IMR-90 (cell line): ENCODE measurements at places on chromosomes 6 and 20. TPM values are rescaled to one million over a fixed set of nuclear protein-coding genes. Genes with fewer than 3 reads are reported as not detected.

DNA sequence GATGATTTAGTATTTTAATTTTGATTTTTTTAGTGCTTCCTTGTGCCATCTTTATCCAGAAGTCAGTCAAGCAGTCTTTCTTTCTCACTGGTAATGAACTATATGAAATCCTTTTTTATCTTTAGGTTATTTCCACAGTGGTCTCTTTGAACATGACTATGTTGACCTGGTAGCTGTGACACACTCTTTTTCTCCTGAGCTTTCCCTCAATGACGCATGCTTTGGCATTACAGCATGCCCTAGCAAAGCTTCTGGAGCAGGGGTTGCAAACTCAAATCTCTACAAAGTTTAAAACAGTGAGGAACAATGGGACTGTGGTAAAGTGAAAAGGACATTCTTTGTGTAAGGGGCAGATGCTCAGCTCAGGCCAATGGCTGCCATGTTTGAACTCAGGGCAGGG lies 4.5 kb upstream of the PLAGL1 start:
- peak; percentile 60 for DNase-seq

DNA sequence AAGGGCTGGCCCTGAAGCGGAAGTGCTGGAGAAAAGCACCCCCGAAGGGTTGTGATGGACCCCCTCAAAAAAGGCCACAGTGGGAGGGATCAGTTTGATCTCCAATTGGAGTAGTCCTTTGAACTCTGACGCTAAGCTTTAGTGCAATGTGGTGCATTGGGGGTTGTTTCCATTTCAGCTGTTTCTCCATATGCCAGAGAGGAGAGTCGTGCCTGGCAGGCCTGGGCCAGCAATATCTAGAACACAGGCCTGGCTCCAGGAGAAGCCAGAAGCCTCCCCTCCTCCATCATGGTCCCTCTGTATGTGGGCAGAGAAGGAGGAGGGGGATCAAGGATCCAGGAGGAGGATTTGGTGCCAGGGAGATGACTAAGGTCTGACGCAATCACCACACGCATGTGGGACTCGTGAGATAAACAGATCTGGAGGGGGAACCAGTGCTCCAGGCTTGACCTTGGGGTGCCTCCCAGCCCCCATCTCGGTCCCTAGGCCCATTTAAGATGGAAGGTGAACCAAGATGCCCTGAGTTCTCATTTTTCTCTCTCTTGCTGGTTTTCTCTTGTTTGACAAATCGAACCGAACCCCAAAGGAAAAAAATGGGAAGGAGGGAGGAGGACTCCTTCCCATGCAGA lies 517.4 kb upstream of the JARID2 start:
- DNase-seq, result peak; percentile 89

DNA sequence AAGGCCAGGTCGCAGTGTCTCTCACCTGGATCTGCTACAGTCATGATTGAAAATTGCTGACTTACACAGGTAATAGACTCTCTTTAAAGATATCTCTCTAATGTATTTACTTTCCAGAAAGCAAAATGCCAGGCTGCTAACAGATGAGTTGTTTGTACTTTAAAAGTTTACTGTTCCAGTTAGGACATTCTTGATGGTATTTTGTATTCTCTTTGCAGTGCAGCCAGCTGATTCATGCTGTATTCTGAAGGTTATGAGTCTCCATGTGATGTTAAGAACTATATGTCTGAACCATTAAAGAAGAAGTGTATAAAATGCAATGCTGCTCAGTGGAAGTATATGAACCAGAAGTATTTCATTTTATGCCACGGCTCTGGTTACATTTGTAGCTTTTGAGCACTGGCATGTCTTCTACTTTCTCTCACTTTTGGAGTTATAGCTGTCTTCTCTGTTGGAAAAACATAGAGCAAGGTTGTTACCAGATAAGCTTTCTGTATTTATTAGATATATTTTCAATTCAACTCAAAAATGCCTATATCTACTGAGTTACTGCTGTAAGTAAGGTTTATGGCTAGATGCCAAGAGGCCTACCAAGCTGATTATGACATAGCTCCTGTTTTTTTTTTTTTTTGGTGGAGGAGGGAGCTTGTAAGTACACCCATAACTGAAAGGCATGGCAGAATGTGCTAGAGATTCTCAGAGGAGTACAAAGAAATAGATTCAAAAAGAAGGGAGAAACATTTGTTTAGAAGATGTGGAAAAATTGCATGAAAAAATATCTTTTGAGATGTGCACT lies 130.5 kb upstream of the MAN1A1 start:
- DNase-seq, result peak; percentile 57

CST4 gene
- total RNA-seq, result not detected in 2 replicates

TTK gene
- 21.5 and 35.3 TPM in 2 replicates for total RNA-seq

DNA sequence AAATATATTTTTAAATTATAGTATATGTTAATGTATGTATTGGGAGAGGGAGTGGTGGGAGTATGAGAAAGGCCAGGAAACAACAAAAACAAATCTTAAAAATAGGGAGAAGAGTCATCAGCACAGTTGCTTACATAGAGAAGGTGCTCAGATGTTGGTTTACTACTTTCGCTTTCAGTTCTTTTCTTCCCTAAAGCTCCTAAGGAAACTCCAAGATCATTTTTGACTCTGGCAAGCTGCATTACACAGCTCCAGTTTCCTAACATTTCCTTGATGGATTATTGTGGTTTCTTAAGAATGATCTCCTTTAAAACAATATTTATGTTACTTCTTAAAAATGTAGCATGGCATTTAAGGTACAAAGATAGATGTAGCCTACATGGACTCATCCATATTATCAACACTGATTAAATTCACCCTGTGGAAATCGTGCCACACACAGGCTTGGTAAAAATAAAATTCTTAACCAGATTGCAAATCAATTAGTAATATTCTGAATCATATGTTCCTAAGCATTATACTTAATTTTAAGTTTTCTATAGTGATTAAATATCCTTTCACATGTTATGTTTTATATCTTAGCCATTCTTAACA lies 118.0 kb upstream of the MAN1A1 start:
- DNase-seq, result peak; percentile 58

- DNase-seq, result peak; percentile 55
Measured at GRCh38 chr6:81697559-81697958, 54.9 kb downstream of the TENT5A start.

DNA sequence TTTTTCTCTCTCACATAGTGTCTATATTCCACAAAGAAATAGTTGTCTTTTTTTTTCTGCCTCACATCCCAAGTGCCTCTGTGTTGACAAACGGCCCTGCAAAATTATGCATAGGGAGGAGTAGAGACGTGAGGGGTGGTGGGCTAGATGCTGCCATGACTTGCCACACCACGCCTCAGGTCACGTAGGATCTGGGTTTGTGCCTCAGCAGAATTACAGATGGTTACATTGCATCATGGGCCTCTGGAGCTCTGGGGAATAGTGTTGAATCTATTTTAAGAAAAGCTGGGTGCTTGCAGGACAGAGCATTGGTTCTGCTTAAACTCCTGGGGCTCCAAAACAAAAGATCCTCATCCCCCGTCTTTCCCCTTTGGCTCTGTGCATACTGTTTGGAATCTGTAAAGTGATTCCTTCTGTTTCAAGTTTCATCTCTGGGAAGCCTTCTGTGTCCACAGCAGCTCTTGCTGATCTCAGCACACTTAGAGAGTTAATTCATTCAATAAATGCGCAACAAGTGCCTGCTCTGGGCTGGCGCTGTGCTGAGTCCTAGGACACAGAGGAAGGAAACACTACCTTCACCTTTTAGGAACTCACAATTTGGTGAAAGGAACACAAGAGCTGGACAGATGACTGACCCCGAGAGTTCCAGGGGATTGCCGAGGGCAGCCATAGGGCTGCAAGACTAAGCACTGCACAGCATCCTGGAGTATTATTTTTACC lies 2.4 kb downstream of the FANCE start:
- DNase-seq, result no peak

PRDM1 gene
- 2.3 and 6.9 TPM in 2 replicates for total RNA-seq

DNA sequence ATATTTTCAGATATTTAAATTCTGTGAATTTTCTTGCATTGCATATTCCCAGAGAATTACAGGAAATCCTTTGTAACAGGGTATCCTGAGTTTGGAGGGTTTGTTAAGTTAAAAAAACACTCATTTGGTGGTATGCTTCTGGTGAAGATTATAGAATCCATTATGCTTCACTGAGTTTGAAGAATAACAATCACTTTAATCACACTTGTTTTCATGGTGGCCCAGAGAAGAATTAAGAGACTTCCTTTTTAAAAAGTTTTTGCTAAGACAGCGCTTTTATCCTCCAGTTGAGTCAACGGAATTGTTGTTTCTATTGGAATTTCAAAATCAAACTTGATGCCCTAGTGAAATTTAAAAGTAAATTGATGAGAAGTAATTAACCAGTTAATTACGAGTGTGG lies 17.4 kb downstream of the PLEKHG1 start:
- DNase-seq, result no peak

GRCh38 chr6:131510094-131510493 lies 62.9 kb upstream of the ARG1 start:
- DNase-seq, result no peak

GRCh38 chr6:25448965-25449538 lies 169.9 kb downstream of the CARMIL1 start:
- DNase-seq, result no peak

DNA sequence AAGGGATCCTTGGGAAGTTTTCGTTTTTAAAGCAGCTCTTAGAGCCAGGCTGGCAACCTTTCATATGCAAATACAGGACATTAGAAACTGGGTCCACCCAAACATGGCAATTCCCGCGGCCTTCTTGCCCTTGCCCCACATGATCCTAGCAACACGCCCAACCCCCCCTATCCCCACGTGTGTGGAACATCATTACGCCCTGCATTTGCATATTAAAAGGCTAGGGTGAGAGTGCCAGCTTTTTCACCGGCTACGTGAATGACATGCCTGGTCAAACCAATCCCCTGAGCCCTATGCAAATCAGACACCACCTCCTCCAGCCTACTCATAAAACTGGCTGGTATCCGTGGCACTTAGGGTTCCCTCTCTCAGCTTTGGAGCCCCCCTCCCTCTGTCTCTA lies 88.1 kb downstream of the TNFRSF21 start:
- no peak for DNase-seq

CRIP3 gene
- not detected in 2 replicates for total RNA-seq

RAET1E gene
- not detected in 2 replicates for total RNA-seq

GRCh38 chr6:13813026-13813425 lies 1.3 kb downstream of the MCUR1 start:
- no peak for DNase-seq

VSTM2L gene
- total RNA-seq, result under 0.01 and 0.18 TPM in 2 replicates
